ENCODE measurements at places on chromosomes 5 and 9.

DNA sequence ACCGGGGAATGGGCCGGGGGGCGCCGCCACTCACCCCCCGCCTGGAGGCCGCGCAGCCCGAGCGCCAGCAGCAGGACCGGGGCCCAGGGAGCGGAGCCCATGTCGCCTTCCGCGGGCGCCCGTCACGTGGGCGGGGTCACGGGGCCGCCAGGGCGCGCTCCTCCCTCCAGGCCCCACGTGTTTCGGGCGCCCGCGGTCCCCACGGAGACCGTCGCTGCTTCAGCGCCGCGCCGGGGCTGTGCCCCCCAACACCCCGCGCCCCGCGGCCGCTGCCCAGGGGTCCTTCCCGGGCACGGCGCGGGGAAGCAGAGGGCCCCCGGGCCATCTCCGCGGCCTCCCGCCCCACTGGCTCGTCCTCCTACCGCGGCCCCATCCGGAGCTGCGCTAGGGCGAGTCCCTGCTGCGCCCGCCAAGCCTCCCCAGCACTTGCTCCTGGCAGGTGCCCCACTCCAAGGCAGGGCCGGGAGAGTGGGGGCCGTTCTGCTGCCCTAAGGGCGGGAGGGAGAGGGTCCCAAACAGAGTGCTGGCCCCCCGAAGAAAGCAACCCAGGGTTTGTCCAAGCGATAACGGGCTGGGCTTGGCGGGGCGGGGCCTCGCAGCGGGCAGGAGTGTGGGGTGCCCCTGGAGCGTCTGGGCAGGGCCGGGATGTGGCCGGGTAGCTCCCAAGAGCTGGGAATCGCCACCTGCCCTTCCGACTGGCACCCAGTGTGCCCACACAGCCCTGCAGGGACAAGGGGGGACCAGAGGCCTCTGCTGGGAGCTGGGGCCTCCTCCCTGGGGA is at the start of gene DPP7:
Gene DPP7, minus strand, starts transcription at position 121 of the 781 bp plus-strand sequence. Its CDS starts 20 bp downstream, at position 101.
- peak; percentile 38 for DNase-seq

- DNase-seq, result no peak
Measured at GRCh38 chr5:75446068-75446467, 65.4 kb downstream of the CERT1 start.

- DNase-seq, result peak; percentile 16
Measured at GRCh38 chr9:125649315-125649714, 57.7 kb downstream of the MAPKAP1 start.

- no peak for DNase-seq
Measured at GRCh38 chr5:10699987-10700386, 61.0 kb downstream of the DAP start.

GRCh38 chr9:116497095-116497890 is 189.8 kb upstream of the TRIM32 start:
- no peak for DNase-seq

- no peak for DNase-seq
Measured at GRCh38 chr9:124950050-124950718, 9.3 kb upstream of the GOLGA1 start.

DNA sequence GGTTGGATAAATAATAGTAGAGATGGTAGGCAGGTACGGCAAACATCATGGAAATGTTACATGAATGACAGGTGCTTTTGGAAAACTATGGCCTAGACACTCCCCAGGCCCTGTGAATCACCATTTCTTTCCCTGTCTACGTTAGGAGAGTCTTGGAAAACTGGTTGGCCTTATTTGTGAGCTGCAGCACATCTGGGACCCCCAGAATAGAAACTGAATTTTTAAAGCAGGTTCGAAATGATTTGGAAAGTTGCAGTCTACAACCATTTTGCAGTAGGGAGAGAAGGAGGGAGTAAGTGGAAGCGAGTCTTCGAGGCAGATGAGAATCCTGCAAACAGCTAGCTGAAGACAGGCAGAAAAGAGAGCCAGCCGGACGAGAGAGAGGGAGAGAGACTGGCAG is 13.0 kb downstream of the C1QTNF2 start:
- DNase-seq, result no peak

DNA sequence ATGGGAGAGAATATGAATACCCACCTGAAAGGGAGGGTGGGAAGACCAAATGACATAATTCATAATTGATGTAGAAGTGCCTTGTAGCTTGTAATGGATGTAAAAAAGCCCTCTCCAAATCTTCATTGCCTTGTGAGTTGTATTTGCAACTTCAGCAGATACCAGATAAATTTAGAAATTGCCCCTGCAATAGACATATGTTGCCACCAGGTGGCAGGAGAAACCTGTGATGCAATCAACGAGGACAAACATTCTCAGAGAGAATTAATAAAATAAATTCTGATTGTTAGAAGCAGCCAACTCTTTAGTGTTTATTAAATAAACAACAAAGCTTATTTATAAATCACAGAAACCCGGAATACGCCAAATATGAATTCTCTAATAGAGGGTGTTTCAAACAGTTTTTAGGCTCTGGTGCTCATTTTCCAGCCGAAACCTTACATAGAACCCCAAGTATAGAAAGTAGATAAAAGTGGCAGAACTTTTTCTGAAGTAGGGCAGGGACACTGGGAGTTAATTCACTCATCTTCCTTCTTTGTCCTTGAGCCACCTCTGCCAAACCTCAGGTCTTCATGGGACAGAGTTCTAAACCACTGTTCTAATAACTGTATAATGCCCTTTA is 147.8 kb downstream of the TMEM38B start:
- no peak for DNase-seq

- DNase-seq, result no peak
Measured at GRCh38 chr9:97478301-97478981, 23.0 kb upstream of the TMOD1 start.

Data from stimulated activated CD8-positive, alpha-beta memory T cell treated with anti-CD3 and anti-CD28 coated beads, Interleukin-7, amount 100 ng/mL, for 4 hours (primary cell).